ENCODE measurements at places on chromosomes 13 and 19.

DNA sequence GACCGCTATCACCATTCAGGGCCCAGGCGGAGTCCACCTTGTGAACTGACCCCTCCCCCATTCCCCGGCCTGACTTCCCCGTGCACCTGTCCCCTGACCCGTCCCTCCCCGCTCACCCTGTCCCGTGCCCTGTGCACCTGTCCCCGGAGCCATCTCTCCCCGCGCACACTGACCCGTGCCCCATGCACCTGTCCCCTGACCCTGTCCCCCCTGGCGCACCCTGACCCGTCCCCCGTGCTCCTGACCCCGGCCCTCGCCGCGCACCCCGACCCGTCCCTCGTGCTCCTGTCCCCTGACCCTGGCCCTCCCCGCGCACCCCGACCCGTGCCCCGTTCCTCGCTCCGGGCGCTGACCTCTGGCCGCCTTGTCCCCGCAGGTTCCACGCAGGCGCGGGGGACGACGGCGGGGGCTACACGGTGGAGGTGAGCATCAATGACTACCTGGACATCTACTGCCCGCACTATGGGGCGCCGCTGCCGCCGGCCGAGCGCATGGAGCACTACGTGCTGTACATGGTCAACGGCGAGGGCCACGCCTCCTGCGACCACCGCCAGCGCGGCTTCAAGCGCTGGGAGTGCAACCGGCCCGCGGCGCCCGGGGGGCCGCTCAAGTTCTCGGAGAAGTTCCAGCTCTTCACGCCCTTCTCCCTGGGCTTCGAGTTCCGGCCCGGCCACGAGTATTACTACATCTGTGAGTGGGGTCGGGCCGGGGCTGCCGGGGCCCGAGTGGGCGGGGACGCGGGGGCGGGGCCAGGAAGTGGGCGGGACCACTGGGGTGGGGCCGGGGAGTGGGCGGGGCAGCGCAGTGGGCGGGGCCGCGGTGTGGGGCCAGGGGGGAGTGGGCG, 9.7 kb downstream of the EFNA2 start:
- no peak for DNase-seq

DNA sequence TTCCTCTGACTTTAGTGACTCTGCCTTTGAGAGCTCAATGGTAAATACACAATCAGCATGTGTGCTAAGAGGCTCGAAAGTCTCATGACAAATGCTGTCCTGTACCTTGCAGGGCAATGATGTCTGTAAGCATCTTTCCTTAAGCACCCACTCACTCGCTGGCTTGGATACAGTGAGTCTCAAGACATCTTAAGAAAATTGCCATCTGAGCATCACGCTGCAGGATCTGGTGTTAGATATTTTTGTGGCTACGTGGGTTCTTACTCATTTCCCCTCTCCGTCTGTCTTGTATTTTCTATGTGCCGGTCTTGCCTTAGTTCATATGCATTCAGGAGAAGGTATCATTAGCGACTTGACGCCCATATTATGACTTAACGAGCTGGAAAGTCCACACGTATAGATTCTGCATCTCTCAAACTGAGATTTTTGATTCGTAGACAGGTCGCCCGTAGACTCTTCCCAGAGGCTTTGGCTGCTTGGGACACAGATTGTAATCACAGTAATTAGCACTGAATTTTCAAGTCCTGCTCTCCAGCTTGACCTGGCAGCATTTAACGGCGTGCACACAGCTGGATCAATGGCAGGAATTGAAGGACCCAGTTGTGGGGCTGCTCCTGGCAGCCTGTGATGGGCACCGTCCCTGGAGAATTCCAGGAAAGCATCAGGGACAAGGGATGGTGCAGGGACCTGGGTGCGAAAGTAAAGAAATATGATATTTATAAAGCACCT, 231.2 kb downstream of the ZIC5 start:
- peak; percentile 1 for DNase-seq

- DNase-seq: peak; percentile 46
Measured at GRCh38 chr19:18496167-18496979, 25.5 kb downstream of the ELL start.

DNA sequence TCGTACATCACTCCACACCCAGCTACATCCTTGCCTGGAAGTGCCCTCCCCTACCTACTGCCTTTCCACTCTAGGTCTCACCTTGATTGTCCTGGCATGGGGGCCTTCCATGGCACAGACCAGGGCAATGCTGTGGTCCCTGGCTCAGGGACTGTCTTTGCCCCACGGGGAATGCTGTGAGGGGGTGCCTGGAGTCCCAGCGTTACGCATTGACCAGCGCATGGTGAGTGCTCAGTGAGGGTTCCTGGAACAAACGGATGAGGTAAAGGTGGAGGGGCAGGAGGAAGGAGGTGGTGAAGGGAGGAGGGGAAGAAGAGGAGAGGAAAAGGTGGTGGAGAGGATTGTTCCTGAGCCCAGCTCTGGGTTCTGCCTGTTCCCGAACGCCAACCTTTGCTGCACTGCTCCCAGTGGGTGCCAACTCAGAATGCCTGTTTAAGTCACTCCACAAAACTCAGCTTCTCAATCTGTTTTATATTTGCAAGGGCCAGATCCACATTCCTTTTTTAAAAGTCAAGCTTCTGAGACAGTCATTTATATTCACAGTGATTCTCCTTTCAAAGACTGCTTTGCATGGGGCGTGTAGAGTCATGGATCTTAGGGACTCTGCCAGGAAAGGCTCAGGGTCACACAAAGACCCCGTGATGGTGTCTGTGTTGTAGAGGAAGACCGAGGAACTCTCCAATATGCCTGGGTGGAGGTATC, 40.8 kb downstream of the CHST8 start:
- DNase-seq: no peak

DNA sequence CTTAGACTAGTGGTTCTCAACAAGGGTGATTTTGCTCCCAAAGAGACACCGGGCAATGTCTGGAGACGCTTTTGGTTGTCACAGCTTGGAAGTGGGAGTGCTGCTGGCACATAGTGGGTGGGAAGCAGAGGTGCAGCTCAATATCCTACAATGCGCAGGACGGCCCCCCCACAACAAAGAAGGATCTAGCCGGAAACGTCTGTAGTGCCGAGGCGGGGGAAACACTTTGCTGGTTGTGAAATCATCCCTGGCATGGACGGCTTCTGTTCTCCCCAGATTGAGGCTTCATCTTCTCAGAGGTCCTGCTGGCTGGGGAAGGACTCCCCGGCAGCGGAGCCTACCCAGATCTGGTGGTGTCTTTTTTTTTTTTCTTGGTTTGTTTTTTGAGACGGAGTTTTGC, 13.4 kb upstream of the SYT5 start:
- DNase-seq: no peak

DNA sequence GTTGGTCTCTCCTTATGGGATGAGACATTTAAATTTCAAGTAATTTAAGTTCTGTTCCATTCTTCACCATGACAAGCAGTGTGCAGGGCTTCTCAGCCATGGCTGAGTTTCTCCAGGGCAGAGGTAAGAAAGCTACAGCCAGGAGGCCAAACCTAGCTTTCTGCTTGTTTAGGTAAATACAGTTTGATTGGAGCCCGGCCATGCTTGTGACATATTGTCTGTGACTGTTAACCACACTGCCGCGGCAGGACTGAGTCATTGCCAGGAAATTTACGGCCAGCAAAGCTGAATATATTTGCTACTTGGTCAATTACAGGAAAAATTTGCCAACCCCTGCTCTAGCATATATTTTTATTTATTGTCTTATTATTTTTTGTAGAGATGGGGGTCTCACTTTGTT, 10.7 kb downstream of the NLRP8 start:
- DNase-seq: no peak

- DNase-seq: no peak
Measured at GRCh38 chr13:44764302-44764692, 188.2 kb upstream of the TSC22D1 start.

DNA sequence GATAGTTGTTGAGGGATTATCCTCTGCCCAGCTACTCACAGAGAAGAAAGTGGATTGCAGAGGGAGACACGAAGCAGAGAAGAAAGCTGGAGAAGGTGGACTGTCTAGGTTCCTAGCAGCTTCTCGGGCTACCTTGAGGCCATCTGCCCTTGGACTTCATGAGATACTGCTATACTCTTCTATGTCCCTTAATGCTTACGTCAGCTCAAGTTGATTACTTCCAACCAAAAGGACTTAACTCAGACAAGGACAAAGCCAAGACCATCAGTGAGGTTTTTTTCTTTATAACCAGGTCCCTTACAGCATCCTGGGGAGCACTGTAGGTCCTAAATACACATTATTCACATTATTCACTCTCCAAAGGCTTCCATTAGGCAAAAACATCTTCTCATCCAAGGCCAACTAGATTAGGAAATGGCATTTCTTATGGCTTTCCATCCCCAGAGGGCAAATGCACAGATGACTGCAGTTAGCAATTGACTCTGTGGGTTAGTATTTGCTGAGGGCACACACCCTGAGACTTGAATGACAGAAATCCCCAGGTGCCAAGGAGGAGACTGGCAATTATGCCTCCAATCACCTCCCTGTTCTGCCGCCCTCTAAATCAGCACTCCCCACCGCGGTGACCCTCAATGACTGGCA, 4.1 kb upstream of the UBE2L5 start:
- DNase-seq: no peak

- DNase-seq: no peak
Measured at GRCh38 chr13:46523972-46524752, 28.8 kb upstream of the LRCH1 start.

DNA sequence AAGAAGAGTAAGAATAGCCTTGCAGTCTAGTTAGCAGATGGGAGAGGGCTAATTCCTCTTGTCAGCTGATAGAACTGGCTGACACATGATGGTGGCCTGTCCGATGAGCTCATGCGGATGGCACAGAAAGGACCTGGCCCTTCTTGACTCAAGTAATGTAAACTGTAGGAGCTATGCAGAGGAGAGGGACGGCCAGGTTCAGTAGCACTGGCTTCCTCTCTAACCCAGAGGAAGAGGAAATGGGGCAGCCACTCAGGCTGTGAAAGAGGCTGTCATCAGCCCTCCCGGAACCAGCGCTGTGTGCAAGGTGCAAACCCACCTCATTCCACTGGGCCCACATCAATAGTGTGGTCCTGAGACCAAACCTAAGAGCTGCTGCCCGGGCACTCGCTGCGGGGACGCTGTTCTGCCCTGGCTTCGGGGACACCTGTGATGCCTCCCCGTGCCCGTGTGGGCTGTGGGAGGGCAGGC, 30.8 kb upstream of the USE1 start:
- DNase-seq: no peak

DNA sequence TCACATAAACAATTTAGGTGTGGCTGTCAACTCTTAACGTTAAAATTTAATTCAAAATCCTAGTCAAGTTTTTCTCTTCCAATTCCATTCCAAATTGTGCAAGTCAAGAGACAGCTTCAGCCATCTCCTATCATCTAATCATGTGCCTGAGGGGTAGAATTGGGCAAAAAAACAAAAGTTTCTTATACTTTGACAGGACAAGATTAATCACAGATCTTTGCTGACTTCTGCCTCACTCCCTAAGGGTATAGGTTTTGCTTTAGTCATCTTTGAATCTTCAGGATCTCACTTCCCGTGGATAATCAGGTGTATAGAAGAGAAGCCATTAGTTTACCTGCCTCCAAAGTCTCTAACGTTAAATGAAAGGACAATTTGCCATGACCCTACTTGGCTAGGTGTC, 24.6 kb downstream of the RNF17 start:
- DNase-seq: no peak

DNA sequence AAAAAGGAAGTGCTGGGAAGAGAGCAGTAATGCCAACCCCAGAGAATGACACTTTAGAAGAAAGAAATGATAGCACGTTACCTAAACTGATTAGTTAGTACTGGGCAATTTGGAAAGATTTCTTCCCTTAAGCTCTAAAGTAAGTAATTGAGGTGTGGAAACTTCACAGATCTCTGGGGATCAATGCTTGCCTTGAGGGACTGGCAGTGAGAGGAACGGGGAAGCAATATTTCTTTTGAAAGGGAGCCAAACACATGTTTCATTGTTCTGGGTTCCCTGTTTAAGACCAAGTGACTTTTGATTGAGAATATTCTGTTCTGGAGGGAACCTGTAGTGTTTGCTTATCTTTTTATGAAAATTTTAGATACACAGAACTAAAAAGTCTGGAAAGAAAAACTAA, 190.5 kb downstream of the NDFIP2 start:
- DNase-seq: no peak

- no peak for DNase-seq
Measured at GRCh38 chr13:26025196-26025595, 26.6 kb downstream of the SHISA2 start.

DNA sequence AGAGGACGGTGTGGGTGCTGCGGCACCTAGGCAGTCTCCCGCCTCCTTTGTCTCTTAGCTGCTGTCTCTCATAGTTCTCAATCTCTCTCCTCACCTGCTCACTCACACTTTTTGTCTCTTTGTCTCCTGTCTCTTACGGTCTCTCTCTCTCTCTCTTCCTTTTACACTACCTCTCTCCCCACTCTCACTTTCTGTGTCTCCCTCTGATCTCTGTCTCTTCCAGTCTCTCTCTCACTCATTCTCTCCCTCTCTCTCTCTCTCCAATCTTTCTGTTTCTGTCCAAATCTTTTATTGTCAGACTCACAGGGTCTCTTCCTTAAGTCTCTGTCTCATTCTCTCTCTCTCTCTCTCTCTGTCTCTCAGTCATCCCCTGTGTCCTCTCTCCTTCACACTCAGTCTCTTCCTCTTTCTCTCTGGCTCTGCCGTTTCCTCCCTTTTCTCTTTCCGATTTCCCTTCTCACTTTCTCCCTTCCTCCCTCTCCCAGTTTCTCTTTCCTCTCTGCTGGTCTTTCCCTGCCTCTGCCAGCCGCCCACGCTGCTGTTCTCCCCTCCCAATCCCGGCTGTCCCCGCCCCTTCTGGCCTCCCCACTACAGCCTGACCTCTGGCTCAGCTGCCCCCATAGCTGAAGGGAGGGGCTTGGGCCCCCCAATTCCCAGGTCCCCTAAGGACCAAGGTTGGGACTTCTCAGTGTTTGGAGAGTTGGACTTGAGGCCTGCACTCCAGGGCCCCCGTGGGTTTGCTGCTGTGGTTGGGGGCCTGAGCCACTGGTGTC, at the start of gene PLEKHA4:
Gene PLEKHA4 (minus strand): TSS at position 504 of the 773 bp plus-strand sequence. CDS start 997 bp downstream, outside the sequence.
- no peak for DNase-seq

DNA sequence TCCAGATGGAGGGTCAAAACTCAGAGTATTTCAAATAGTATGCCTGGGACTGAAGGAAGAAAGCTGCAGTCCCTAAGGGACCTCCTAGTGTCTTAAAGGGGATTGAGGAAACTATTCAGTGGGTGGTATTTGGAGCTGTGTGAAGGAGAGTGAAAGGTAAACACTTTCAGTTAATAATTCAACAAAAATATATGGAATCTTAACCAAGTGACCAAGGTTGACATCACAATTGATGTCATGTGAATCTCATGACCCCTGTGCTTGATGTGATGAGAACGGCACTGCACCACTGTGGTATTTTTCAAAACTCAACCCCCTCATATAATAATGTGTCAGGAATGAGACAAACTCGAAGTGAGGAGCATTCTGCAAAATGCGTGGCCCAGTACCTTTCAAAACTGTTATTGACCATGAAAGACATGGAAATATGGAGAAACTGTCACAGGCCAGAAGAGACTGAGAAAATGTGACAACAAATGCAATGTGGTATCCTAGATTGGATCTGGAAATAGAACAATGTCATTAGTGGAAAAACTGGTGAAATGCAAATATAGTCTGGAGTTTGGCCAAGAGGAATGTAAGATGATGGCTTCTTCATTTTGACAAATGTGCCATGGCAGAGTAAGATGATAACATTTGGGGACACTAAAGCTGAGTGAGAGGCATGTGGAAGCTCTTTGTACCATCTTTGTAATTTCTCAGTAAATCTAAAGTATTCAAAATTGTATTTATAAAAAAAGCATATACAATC, 553.9 kb downstream of the RFC3 start:
- no peak for DNase-seq

Data from HS-5 (cell line).